ENCODE measurements at places on chromosomes 16 and 17.

- no peak for DNase-seq
Observed at GRCh38 chr16:84552135-84552534, 47.7 kb upstream of the MEAK7 start.

DNA sequence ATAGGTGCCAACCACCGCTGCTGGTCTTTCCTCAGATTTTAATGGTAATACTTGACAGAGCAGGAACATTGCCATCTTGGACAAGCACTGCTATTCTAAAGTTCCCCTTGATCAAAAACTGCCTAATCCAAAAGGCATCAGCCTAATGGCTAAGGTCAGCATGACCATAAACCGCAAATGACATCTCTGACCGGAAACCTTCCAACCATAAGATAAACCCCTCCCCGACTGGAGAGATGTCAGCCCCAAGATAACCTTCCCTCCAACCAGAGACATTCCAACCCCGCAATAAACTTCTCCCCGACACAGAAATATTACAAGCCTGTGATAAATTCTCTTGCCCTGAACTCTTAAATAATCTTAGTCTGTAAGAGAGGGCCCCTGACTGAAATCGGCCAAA lies 7.4 kb upstream of the DHX40 start:
- DNase-seq, result no peak

DNA sequence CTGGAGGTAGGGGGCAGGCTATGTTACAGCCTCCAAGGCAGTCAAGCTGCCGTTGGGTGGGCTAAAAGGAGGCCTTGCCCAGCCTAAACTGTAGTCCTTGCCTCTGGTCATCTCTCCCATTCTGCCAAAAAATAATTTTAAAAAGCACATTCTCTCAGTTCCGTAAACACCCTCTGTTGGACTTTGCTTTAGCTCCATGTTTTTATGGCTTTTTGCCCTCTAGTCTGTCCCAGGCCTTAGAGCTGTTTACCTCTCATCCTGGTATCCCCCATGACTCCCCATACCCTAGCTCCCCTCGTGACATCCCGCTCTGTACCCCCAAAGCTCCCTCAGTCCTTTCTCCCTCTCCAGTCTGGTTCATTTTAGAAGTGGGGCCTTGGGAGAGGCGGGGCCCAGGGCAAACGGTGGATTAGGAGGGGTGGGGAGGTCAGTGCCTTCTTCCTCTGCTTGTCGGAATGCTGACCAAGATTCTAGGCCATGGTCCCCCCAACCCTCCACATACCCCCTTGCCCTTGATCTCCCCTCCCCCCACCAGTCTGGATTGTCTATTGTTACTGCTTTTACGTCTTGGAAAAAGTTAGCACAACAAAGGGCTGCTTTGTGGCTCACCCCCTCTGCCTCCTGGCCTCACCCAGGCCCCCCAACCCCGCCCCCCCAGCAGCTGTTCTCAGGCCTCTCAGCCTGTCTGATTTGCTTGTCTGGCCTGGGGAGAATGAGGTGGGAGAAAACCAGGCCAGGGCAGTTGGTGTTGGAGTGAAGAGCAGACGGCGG lies 18.4 kb downstream of the GJD3 start:
- no peak for DNase-seq

DNA sequence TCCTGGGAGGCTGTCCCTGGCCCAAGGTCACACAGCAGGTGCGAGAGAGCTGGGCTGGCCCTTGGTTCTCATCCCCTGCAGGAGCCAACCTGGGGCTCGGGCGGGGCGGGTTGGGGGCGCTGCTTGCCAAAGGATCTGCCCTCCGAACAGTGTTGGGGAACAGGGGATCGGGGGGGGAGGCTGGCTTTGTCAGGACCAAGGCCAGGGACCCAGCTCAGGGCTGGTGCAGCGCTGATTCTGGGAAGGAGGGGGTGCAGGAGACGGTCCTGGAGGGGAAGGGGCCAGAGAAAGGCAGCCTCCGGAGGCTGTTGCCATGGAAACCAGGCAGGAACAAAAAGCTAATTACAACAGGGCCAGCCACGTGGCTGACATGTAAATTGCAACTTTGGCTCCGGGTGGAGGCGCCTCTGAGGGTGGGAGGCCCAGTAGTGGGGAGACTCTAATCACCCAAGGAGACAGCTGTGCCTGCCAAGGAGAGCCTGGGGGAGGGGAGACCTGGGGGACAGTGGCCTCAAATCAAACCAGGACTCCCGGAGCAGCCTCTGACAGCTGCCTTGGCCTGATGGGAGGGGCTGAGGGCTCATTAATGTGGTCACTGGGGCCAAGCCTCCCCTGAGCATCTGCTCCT lies 1.3 kb downstream of the TUBB3 start:
- peak; percentile 68 for DNase-seq

- peak; percentile 67 for DNase-seq
Observed at GRCh38 chr16:88561485-88562359, 8.5 kb upstream of the ZC3H18 start.

GRCh38 chr16:15640966-15641365 lies 2.0 kb downstream of the MARF1 start:
- no peak for DNase-seq

DNA sequence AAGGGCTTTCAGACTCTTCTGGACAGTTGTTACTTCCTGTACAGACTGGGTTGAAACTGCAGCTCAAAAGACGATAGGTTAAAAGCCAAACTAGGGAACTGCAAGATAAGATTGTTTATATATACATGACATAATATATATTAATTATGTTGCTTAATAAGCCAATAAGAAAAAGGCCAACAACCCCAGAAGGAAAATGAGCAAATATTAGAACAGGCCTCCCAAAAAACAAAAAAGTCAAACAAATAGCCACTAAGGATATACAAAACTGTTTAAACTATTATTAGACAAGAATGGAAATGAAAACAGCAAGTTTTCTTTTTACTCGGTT lies 495 bp upstream of the CMTR2 start:
- no peak for DNase-seq

- DNase-seq, result no peak
Observed at GRCh38 chr16:56855946-56856345, 9.1 kb upstream of the SLC12A3 start.

GRCh38 chr17:4900231-4901107 lies 1.1 kb downstream of the C17orf107 start:
- peak; percentile 55 for DNase-seq

DNA sequence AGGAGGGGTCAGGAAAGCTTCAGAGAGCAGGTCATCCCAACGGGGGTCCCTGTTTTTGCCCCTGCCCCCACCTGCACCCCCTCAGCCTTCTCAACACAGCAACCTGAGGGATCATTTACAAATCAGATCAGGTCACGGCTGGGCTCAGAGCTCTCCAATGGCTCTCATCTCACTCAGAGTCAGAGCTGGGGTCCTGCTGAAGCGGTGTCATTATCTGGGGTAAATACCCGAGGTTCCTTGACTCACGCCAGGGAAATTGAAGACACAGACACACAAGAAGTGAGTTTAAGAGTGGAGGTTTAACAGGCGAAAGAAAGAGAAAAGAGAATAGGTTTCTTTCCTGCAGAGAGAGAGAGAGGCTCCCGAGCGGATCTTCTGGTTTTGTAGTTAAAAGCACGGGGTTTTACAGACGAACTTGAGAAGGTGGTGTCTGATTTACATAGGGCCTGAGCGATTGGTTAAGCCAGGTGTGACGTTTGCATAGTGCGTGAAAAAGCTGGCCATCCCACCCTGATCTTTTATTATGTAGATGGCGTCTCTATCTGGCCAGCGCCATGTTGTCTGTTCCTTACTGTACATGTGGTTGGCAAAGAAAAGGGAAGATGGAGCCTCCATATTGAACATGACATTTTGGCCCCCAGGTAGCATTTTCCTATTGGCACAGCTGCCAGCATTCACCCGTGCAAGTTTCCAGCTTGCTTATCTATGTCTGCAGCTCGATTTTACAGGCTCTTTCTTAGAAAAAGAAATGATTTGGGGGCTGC lies 51.4 kb downstream of the WSB1 start:
- DNase-seq, result no peak

DNA sequence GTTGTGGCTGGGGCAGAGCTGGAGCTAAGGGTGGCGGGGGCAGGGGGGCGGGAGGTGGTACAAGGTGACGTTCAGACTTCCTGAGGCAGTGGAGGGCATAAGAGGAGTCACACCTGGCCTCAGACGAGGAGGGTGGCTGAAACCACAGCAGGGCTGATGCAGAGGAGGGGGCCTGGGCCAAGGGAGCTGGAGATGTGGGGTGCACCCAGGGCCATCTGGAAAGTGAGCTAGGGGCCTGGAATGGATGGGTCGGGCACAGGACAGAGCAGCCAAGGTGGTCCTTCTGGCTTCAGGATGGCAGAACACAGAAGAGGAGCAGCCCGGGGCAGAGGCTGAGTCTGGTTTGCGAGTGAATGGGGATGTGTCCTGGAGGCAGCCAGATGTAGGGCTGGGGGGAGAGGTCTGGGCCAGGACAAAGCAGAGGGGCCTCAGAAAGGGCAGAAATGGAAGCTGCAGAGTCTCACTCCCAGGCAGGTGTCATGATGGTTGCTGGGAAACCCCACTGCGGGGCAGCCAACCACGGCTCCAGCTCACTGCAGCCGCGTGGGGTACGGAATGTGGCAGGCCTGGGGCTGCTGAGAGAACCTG lies 57.6 kb downstream of the PRMT7 start:
- peak; percentile 27 for DNase-seq

DNA sequence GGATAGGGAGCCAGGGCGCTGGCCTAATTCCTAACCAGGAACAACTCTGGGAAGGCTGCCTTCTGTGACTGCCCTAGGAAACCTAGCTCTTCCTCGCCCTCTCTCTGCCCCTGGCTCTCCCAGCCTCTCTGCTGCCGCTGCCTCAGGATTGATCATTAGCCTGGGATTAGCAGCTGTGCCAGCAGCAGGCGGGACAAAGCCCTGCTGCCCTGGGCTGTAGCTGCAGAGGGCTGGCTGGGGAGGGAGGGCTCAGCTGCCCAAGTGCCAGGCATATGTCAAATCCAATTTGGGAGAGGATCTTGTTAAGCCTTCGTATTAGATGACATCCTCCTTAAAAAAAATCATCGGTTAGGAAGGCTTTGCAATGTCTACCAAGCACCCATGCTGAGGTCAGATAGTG lies 144.8 kb upstream of the CCL2 start:
- DNase-seq, result no peak

GRCh38 chr17:80782536-80783427 lies 208.9 kb upstream of the CHMP6 start:
- no peak for DNase-seq

DNA sequence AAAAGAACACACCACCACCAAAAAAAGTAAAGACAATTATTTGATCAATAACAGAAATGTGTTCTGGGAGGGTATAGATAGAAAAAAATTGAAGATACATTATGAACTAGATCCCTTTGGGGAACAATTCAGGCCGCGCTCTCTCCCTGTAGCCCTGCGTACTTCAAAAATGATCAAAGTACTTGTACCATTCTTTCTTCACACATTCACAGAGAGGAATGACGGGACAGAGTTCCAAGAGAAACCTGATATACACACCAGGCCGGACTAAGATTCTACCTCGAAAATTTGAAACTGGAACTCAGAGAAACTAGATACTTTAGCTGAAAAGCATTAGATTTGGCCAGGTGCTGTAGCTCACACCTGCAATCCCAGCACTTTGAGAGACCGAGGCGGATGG lies 50.0 kb downstream of the CNOT1 start:
- no peak for DNase-seq
